ENCODE measurements at places on chromosomes 5 and 9. TPM values are rescaled to one million over a fixed set of nuclear protein-coding genes. Genes with fewer than 3 reads are reported as not detected.

The SLCO6A1 gene
- not detected for total RNA-seq

The NMRK1 gene
- 17.3 TPM for total RNA-seq

The PGM5 gene
- 9.3 TPM for total RNA-seq

GRCh38 chr5:128591598-128592455, 53.8 kb upstream of the FBN2 start:
- DNase-seq = no peak

DNA sequence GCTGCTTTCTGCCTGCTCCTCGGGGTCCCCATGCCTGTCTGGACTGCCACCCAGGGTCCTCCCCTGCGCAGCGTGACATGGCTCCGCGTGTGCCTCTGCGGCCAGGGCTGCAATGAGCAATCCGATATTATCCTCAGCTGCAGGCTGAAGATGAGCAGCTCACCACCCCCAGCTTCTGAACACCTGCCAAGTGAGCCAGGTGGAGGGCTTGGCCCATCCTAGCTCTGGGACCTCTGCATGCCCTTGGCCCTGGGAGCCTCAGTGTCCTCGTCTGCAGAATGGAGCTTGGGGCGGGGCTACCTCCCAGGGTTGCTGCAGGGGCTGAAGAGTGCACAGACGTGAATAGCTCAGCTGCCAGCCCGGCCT, 4.1 kb upstream of the MYMK start:
- no peak for DNase-seq

Data from MG63 (cell line).